ENCODE measurements at places on chromosomes 3 and 15.

DNA sequence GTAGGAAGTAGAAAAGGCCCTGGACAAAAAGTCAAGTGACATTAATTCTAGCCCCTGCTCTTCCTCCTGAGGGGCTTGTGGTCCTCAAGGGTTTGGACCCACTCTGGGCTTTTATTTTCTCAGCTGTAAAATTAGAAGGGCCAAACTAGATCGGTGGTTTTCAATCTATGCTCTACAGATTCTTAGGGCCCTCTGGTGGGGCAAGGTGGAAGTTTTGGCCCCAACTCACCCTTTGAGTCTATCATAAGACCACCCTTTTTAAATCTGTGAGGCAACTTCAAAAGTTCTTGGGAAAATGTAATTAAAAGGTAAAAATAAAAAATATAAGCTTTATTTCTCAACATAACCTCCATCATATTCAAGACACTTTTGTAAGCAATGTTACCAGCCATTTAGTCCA is 25.6 kb upstream of the CFAP161 start:
- peak; percentile 22 for DNase-seq

- DNase-seq: peak; percentile 21
These were observed 364.6 kb upstream of the EPHA6 start for GRCh38 chr3:96449803-96450202.

GRCh38 chr3:149886957-149887356 is 73.9 kb downstream of the RNF13 start:
- DNase-seq: no peak

GRCh38 chr3:98583766-98584165 is 9.6 kb downstream of the CPOX start:
- DNase-seq: no peak

DNA sequence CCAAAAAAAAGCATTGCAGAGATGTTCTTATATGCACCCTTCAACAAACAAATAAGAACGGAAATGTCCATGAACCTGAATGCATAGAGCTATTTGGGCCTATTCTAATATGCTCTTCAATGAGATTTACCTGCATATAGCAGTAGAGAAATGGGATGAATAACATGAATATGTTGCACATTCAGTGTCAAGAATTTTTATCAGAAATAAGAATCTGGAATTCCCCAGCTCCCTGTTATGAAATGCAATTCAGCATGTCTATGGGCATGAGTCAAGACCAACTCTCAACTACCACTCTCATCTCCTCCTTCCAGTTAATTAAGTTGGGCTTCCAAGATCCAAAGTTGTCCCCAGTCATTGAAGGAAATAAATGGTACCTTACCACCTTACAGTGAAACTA is 133.7 kb upstream of the ALCAM start:
- DNase-seq: no peak

DNA sequence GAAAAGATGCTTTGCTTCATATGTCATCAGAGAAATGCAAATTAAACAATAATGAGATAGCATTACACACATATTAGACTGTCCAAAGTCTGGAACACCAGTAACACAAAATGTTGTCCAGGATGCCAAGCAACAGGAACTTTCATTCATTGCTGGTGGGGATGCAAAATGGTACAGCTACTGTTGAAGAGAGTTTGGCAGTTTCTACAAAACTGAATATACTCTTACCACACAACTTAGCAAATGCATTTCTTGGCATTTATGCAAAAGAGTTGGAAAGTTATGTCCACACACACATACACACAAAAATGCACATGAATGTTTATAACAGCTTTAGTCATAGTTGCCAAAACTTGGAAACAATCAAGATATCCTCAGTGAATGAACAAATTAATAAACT is 195.2 kb upstream of the MME start:
- no peak for DNase-seq

DNA sequence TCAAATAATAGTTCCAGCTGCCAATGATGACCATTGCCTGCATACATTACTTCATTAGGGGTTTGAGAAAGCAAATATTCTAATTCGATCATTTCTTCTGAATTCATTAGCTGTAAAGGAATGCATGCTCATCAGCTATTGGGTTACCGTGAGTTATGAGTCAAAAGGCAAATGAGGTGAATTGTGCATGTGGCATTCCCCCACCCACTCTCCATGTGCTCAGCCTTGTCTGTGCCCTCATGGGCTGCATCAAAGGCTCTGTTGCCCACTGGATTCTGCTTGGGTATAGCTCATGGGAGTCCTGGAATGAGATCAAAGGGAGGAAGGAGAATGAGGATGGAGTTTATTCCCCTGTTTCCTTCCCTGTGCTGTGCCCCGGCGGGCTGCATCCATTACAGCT is 99.3 kb upstream of the CHRNA7 start:
- DNase-seq: no peak

- no peak for DNase-seq
These were observed 25.6 kb upstream of the EIF4A2 start for GRCh38 chr3:186757686-186758220.

DNA sequence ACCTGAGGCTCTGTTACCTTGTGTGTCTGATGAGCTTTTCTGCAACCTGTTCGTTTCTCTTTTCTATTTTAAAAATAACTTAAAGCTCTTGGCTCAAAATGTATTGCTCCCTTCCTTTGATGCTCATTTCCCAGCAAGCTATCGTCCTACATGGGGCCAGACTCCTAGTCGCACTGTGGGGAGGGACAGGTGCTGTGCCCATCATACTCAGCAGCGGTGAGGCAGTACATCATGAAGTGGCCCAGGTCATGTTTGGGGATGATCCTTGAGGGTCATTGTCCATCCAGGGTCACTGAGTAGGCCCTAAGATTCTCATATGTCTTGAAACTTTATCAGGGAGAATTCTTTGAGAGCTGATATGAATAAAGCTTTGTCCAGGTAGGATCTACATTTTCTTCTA is 41.1 kb downstream of the PTH1R start:
- no peak for DNase-seq

- no peak for DNase-seq
These were observed 366.5 kb upstream of the TBL1XR1 start for GRCh38 chr3:177563792-177564191.

DNA sequence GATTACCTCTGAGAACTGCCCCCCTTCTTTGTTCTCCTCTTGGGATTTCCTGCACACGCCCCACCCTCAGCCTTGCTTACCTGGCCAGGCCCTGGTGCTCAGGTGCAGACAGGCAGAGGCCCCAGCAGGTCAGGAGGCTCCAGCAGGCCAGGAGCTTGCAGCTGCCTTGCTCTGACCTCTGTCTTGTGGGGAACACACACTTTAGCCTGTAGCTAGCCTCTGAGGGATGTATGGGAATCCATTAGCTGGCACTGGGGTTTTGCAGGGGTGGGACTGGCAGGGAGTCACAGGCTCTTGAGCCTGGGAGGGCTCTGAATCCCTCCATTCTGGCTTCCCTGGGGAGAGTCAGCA is 2.7 kb downstream of the SMAD6 start:
- DNase-seq: no peak

- no peak for DNase-seq
These were observed 9.7 kb upstream of the EIF4E3 start for GRCh38 chr3:71734881-71735280.

DNA sequence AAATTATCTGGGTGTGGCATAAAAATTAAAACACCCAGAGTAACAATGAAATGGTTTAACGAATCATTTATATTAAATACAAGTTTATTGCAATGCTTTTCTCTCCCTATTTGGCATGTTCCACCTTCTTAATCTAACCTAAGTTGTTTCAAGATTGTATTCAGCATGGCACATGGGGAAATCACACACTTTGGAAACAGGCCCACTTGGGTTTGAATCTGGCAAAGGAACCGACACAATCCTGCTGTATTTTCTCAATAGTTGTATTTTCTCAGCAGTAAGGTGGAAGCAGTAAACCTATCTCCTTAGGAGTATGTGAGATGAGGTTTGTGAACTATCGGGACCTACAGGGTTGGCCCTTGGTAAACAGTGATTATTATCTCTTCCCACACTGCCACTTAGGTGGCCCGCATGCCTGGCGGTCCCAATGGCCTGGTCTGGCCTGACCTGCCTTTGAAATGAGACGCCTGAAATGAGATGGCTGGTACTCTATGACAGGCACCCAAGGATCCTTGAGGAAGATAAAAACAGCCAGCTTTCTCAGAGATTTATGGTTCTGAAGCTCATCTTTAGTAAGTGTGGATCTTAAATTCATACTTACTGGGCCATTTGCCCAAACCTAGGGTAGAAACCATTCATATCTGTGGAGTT is 45.3 kb upstream of the VILL start:
- no peak for DNase-seq

GRCh38 chr15:98858610-98859023 is 149.0 kb downstream of the PGPEP1L start:
- DNase-seq: no peak

GRCh38 chr15:39270934-39271333 is 309.9 kb upstream of the THBS1 start:
- no peak for DNase-seq

DNA sequence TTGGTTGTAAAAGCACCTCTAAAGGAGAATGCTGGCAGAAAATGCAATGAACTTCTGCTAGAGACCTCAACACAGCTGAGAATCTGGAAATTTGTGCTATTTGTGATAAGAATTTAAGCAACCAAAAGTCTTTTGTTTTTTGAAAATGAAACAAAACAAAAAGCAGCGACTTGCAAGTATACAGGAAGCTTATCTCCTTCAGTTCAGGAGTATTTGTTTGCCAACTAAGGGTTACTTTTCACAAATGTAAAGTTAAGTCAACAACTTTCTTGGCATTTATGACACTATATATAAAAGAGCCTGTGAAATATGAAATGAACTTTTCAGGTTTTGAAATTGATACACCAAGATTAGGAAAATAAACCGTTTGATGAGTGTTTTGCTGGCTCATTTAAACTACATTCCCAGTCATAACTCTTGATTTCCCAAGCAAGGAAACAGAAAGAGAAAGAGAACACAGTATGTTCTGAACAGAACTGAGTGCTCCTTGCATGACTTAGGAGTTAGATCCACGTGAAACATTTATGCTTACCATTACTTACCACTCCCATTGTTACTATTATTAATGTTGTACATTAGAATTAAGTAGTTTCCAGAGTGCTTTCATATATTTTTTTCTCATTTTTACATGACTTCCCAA is 92.3 kb upstream of the COL8A1 start:
- DNase-seq: no peak

- DNase-seq: no peak
These were observed 305.1 kb downstream of the GAP43 start for GRCh38 chr3:115928376-115928775.

- DNase-seq: no peak
These were observed 140.7 kb upstream of the TMC3 start for GRCh38 chr15:81514725-81515124.

- DNase-seq: no peak
These were observed 182.8 kb downstream of the ROBO2 start for GRCh38 chr3:77222701-77223100.

GRCh38 chr3:142853270-142854168 is 35.4 kb downstream of the PCOLCE2 start:
- DNase-seq: no peak

DNA sequence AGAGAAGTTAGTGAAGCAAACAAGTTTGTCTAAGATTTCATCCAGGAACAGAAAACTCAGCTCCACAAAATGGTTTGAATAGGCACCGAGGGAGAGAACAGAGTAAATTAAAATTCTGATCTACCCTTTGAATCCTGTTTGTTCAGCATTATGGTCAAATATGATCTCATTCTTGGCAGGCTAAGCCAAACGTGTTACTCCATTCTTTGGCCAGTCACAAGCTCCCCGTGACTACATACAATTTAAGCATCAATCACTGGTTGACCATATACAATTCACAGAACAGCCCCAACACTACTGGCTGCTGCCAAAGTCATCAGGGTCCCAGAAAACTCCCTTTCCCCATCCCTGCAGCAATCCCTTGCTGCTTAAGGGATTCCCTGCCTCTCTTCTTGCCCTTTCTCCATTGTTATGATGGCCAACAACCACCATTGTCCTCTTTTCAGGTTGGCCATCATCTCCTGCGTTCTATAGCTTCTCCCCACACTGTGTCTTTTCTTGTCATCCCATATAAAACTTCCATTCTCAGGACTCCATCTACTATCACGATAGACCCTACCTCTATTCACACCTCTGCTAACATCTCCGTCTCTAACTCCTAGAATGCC is 46.3 kb downstream of the GOLIM4 start:
- no peak for DNase-seq

GRCh38 chr15:72965671-72966070 is 86.6 kb upstream of the NEO1 start:
- DNase-seq: no peak

GRCh38 chr3:33426068-33426467 is 14.1 kb downstream of the UBP1 start:
- DNase-seq: no peak

GRCh38 chr3:100480081-100480480 is 12.3 kb upstream of the TMEM45A start:
- no peak for DNase-seq

DNA sequence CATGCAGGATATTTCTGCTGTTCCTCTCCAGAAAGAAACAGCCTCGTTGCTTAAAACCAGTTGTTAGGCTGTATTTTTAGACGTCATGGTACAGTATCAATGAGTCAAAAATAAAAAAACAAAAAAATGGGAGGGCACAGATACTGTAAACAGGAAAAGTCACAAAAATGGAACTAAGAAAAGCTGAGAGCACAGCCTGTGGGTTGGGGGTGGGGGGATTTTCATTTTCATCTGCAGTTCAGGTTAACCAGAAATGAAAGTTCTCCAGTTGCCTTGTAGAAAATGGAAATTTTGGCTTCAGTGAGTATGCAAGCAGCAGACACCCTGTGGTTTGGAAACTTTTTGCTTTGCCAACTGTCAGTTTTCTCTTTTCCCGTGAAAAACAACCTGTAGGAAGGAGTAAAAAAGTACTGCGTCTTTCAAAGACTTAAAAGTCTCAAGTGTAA is 59.0 kb downstream of the FRMD4B start:
- DNase-seq: no peak

DNA sequence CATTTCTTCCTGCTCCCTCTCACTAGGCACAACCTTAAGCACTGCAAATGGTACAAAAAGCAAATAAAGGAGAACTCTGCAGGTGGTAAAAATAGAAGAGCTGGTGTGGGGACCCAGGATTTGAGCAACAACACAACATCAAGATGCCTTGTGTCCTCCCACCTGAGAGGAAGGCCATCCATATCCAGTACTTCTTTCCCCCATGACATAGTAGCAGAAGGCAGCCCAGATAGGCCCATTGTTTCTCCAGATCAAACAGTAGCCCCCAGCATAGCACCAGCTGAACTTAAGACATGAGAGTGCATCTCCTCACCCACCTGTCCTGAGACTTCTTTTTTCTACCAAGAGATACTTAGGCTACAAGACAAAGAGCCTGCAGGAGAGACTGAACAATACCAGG is 180.5 kb downstream of the GOLGA6L6 start:
- no peak for DNase-seq

DNA sequence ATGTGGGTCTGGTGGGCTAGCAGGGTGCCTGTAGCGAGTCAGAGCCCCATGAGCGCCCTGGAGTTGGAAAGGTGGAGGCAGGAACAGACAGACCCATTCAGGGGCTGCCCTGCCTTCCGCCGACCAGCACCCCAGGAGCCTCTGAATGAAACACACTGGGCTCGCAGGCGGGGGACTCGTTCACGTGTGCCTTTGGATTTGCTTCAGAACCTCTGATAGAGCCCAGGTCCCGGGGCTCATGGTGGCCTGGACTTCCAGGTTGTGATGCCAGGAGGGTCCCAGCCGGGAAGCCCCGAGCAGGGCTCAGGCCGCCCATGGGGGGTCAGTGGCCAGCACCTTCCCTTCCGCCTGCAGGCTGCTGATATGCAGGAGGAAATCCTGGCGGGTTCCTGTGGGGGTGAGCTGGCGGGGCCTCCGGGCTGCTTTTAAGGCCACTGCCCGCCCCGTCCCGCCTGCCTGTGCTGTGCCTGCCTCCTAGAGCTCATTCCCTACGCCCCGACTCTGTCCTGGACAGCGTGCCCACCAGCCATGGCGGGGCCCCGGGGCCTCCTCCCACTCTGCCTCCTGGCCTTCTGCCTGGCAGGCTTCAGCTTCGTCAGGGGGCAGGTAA is at the start of gene STAB1:
Gene STAB1 (plus strand): TSS at position 453 of the 610 bp plus-strand sequence. CDS start 76 bp downstream, at position 529.
- no peak for DNase-seq
